ENCODE measurements at places on chromosomes 6 and 20. TPM values are rescaled to one million over a fixed set of nuclear protein-coding genes. Genes with fewer than 3 reads are reported as not detected.

The SNRNP48 gene
- 13.8 TPM for total RNA-seq

GRCh38 chr6:24571361-24571760 is 74.6 kb downstream of the KIAA0319 start:
- DNase-seq = no peak
- no peaks in the 10 kb centered on the region for H3K4me1 ChIP-seq

DNA sequence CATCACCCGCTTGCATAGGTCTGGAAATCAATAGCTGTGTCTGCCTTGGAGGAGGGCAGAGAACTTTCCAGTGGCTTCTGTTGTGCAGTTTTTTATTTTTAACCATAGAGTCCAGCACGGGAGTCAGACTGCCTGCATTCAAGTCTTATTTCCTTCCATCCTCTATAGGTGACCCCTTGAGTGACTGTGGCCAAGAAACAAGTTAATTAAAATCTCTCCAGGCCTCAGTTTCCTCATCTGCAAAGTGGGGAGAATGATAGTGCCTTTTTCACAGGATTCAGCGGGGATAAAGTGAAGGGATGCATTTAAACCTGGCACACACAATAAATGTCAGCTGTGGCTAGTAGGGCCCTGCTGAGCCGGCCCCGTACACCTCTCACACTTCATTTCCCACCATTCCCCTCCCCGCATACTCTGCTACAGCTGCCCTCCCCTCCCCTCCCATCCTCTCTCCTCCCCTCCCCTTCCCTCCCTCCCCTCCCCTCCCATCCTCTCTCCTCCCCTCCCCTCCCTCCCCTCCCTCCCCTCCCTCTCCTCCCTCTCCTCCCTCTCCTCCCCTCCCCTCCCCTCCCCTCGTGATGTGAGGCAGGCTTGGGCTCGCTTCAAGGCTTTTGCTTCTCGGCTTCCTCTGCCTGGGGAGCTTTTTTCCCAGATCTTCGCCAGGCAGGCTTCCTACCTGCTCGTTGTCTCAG is 150.5 kb downstream of the TFAP2C start:
- H3K4me1 ChIP-seq = no peaks in the 10 kb centered on the region
- H3K4me3 ChIP-seq = no peak overlapping the region
- peak; percentile 14 for DNase-seq
- no peak overlapping the region for H3K27ac ChIP-seq
- no peaks in the 10 kb centered on the region for H3K36me3 ChIP-seq

GRCh38 chr6:4426968-4427367 is 291.6 kb upstream of the ECI2 start:
- H3K4me1 ChIP-seq = no peaks in the 10 kb centered on the region
- H3K4me3 ChIP-seq = no peak overlapping the region
- no peak overlapping the region for H3K27ac ChIP-seq
- DNase-seq = no peak
- H3K36me3 ChIP-seq = no peaks in the 10 kb centered on the region

- peak; percentile 68 for DNase-seq
- H3K4me1 ChIP-seq = peaks cover 6% of the 10 kb centered on the region
- no peak overlapping the region for H3K4me3 ChIP-seq
- H3K36me3 ChIP-seq = no peaks in the 10 kb centered on the region
- H3K27ac ChIP-seq = no peak overlapping the region
These were observed 63.3 kb downstream of the DLL1 start for GRCh38 chr6:170227521-170227983.

DNA sequence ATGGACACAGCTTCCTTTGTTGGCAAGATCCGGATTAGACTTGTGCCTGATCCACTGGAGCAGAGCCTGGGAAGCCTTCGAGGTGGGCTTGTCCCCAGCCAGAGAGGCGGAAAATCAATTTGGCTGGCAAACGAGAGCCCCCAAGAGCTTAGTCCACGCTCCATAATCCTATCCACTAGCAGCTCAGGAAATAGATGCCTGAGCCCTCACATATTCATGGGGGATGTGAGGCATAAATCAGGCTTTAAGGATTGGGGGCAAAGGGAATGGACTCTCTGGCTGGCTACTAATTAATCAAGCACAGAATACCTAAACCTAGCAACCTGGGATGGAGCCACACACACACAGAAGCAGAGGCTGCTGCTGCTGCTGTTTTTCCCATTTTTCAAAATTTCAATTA is 137.9 kb downstream of the PKHD1 start:
- no peak overlapping the region for H3K27ac ChIP-seq
- H3K4me3 ChIP-seq = no peak overlapping the region
- H3K36me3 ChIP-seq = no peaks in the 10 kb centered on the region

Data from spleen (tissue), 13 donors.